A549 treated with ZK216348 at 1 μM for 4 hours (cell line): ENCODE measurements at places on chromosomes 16 and 17. TPM values are rescaled to one million over a fixed set of nuclear protein-coding genes. Genes with fewer than 3 reads are reported as not detected.

ABCC12 gene
- total RNA-seq, result 0.06 to 0.22 TPM (median 0.20 TPM) in 3 of 5 replicates, not detected in the others

KLHL11 gene
- total RNA-seq, result 1.9 to 4.3 TPM (median 2.5 TPM) in 5 replicates

PRSS27 gene
- 1.0 to 2.2 TPM (median 1.8 TPM) in 5 replicates for total RNA-seq

ITGA2B gene
- total RNA-seq, result 1.2 to 1.9 TPM (median 1.6 TPM) in 5 replicates

C16orf46 gene
- total RNA-seq, result 0.26 to 1.4 TPM (median 0.86 TPM) in 5 replicates

KRTAP4-6 gene
- total RNA-seq, result not detected in 5 replicates

KRTAP9-8 gene
- total RNA-seq, result not detected in 5 replicates

PIGS gene
- 53.5 to 67.3 TPM (median 60.9 TPM) in 5 replicates for total RNA-seq

GJC1 gene
- 23.1 to 35.8 TPM (median 29.3 TPM) in 5 replicates for total RNA-seq

CLEC18B gene
- total RNA-seq, result 0.12 to 0.84 TPM (median 0.27 TPM) in 5 replicates

GFOD2 gene
- total RNA-seq, result 14.0 to 18.3 TPM (median 17.5 TPM) in 5 replicates

PGAP6 gene
- 20.4 to 41.0 TPM (median 36.6 TPM) in 5 replicates for total RNA-seq

TBC1D3C gene
- not detected in 5 replicates for total RNA-seq

C17orf113 gene
- 0.40 to 1.2 TPM (median 0.76 TPM) in 5 replicates for total RNA-seq

PLD2 gene
- total RNA-seq, result 17.2 to 31.6 TPM (median 24.7 TPM) in 5 replicates

CD68 gene
- 23.3 to 40.6 TPM (median 33.0 TPM) in 5 replicates for total RNA-seq

TBC1D28 gene
- not detected in 5 replicates for total RNA-seq

C1QL1 gene
- 13.1 to 36.0 TPM (median 31.1 TPM) in 5 replicates for total RNA-seq

KRTAP9-6 gene
- not detected in 5 replicates for total RNA-seq

OR1F1 gene
- 0.32 to 0.76 TPM (median 0.41 TPM) in 5 replicates for total RNA-seq

SPATA22 gene
- total RNA-seq, result not detected in 5 replicates

KRT14 gene
- 0.08 to 0.15 TPM (median 0.14 TPM) in 3 of 5 replicates, not detected in the others for total RNA-seq

PFAS gene
- total RNA-seq, result 25.9 to 60.8 TPM (median 51.2 TPM) in 5 replicates

LYRM1 gene
- total RNA-seq, result 27.0 to 51.5 TPM (median 30.2 TPM) in 5 replicates

ZNF287 gene
- 7.8 to 19.8 TPM (median 13.9 TPM) in 5 replicates for total RNA-seq

ZG16 gene
- not detected in 5 replicates for total RNA-seq

ATP2C2 gene
- 0.09 to 0.51 TPM (median 0.19 TPM) in 4 of 5 replicates, not detected in the other for total RNA-seq

ST6GALNAC2 gene
- 0.21 to 0.98 TPM (median 0.60 TPM) in 5 replicates for total RNA-seq

PPP1R1B gene
- total RNA-seq, result 0.16 to 0.19 TPM in 2 of 5 replicates, not detected in the others

TSPOAP1 gene
- not detected in 5 replicates for total RNA-seq

DYNLRB2 gene
- 0.69 to 0.93 TPM in 2 of 5 replicates, not detected in the others for total RNA-seq

GNG13 gene
- not detected in 5 replicates for total RNA-seq

NPIPB12 gene
- 26.9 to 43.7 TPM (median 34.9 TPM) in 5 replicates for total RNA-seq

DCTN5 gene
- 68.4 to 82.1 TPM (median 72.7 TPM) in 5 replicates for total RNA-seq

RPUSD1 gene
- total RNA-seq, result 28.5 to 57.2 TPM (median 55.7 TPM) in 5 replicates

SPG7 gene
- 78.5 to 109 TPM (median 97.7 TPM) in 5 replicates for total RNA-seq

LHX1 gene
- 1.2 to 3.0 TPM (median 2.0 TPM) in 5 replicates for total RNA-seq

JPH3 gene
- total RNA-seq, result 0.80 to 2.8 TPM (median 2.4 TPM) in 5 replicates

SLC16A5 gene
- total RNA-seq, result 16.8 to 35.9 TPM (median 29.7 TPM) in 5 replicates

MYO15B gene
- total RNA-seq, result 32.3 to 66.7 TPM (median 51.1 TPM) in 5 replicates

ST6GALNAC1 gene
- total RNA-seq, result 0.27 to 0.60 TPM in 2 of 5 replicates, not detected in the others

ABCC3 gene
- 97.9 to 174 TPM (median 149 TPM) in 5 replicates for total RNA-seq

CCL4L2 gene
- total RNA-seq, result not detected in 5 replicates

KCNG4 gene
- total RNA-seq, result not detected in 5 replicates

CA7 gene
- total RNA-seq, result not detected in 5 replicates

PRSS8 gene
- 0.80 to 1.2 TPM (median 0.91 TPM) in 5 replicates for total RNA-seq

TMEM114 gene
- not detected in 5 replicates for total RNA-seq

ZNF785 gene
- not detected in 5 replicates for total RNA-seq

TMIGD1 gene
- total RNA-seq, result not detected in 5 replicates

GDPD3 gene
- total RNA-seq, result 1.1 to 2.1 TPM (median 1.6 TPM) in 5 replicates

PPP4C gene
- total RNA-seq, result 99.1 to 153 TPM (median 144 TPM) in 5 replicates

MT4 gene
- total RNA-seq, result not detected in 5 replicates

IGSF6 gene
- total RNA-seq, result not detected in 5 replicates

WDR90 gene
- 13.9 to 34.9 TPM (median 26.8 TPM) in 5 replicates for total RNA-seq

STX4 gene
- total RNA-seq, result 48.5 to 73.3 TPM (median 68.5 TPM) in 5 replicates

GINS3 gene
- total RNA-seq, result 20.2 to 22.4 TPM (median 21.6 TPM) in 5 replicates

ETV4 gene
- 44.1 to 52.6 TPM (median 50.8 TPM) in 5 replicates for total RNA-seq

SP6 gene
- total RNA-seq, result 2.9 to 4.1 TPM (median 3.8 TPM) in 5 replicates

WNK4 gene
- total RNA-seq, result 0.47 to 2.3 TPM (median 1.7 TPM) in 5 replicates
